Putamen (tissue), 1 donor: ENCODE measurements at places on chromosomes 7 and 10.

DNA sequence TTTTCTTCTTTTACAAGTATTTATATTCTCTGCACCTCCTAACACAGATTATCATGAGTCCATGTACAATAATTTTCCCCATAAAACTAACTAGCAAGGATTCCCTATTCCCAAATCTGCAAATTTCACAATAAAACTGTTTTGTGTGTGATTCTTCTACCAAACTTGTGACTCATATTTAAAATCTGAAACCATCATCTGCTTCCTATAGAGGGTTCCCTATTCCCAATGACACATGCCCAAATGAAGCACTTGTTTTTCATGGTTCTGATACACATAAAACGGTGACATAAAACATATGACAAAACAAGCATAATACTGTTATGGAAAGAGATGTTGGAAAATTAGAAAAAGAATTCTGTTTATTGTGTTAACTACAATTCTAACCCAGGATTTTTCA is 657.6 kb downstream of the PARD3 start:
- no peak for DNase-seq

GRCh38 chr10:35340975-35341374 is 4.7 kb downstream of the CCNY start:
- DNase-seq = no peak

- no peak for DNase-seq
Measured at GRCh38 chr7:111362506-111363054, 199.7 kb downstream of the IMMP2L start.

DNA sequence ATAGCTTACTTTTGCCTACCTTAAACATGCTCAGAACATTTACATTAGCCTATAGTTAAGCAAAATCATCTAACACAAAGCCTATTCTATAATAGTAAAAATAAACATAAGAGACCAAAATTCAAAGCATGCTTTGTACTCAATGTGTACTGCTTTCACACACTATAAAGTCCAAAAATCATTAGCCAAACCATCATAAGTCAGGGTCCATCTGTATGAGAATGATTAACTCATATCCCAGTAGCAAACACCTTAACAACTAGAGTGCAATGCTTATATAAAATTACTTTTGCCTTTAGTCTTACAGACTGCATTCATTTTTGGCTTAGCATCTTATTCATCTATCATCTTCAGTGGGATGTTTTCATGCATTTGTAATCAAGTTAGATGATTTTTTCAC is 49.4 kb upstream of the VWC2 start:
- DNase-seq = no peak

DNA sequence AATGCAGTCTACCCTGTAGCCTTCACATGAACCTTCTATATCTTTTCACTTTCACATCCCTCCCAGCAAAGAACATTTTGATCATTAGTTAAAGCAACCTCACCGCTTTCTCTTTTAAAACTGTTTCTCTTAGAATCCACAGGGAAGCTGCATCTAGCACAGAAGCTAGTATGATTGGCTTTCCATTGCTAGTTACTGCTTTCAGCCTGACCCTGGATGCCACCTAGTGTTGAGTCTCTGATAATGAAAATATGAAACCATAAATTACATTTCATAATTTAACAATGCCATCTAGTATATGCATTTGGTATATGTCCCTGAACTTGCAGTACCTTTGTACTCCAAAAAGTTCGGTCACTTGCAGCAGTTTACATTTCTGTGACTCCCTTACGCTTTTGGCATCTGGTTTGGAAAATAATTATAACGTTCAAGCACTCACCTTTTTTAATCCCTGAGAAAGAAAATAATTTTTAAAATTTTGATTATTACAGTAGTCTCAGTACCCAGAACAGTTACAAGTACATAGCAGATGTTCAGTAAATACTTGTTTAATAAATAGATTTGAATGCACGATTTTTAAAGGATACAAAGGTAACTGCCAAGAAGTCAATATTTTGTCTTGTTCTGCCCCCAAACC is 22.7 kb downstream of the CISD1 start:
- DNase-seq = peak; percentile 36

- no peak for DNase-seq
Measured at GRCh38 chr7:69683002-69683401, 84.7 kb downstream of the AUTS2 start.

DNA sequence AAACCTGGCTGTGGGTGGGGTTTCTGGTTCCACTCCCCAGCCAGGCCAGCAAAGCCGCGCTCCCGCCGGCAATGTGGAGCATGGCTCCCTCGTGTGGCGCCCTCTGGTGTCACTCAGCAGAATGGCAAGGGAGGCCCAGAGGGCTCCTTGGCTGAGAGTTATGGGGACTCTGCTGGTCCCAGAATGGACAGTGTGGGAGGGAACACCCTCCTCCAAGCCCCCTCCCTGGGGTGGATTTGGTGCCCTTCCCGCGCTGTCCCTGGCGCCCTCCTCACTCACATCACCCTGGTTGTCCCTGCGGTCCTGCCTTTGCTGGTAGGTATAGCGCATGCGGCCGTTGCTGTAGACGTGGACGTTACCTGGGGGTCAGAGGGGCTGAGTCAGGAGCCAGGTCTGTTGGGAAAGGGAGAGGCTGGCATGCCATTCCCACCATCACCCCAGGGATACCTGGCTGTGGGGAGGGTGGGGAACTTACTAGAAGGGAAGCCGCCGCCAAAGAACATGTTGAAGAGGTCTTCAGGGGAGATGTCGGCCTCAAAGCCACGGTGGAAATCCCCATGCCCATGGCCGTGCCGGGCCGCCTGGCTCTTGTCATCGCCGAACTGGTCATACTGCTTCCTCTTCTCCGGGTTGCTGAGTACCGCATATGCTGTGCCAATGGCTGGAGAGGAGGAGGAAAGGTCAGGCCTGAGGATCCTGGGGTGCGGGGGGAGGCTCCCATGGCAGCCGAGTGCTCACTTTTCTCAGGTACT is 14.0 kb downstream of the DNAJB12 start:
- no peak for DNase-seq

GRCh38 chr7:23469150-23469960 is 936 bp downstream of the IGF2BP3 start:
- DNase-seq = no peak

DNA sequence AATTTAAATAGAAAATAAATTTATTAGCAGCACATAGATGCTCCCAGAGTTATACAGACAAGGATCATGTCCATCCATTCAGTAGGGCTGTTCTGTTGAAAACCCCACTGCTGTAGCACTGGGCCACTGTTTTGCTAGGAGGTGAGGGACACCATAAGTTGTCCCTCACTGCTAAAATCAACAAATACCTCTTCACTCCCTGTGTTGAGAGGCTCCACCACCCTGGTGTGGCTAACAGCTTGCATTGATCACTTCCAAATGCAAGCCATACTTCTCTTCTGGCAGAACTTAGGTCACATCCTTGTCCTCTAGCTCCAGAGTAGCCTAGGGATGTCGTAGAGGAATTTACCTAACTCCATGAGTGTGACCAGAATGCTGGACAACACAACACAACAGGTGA is 55.4 kb downstream of the MDFIC start:
- no peak for DNase-seq

- no peak for DNase-seq
Measured at GRCh38 chr10:3835770-3836169, 50.8 kb upstream of the KLF6 start.

- DNase-seq = no peak
Measured at GRCh38 chr10:132394936-132395703, 1.9 kb upstream of the PWWP2B start.

- no peak for DNase-seq
Measured at GRCh38 chr7:130429019-130429418, 11.8 kb downstream of the CEP41 start.

DNA sequence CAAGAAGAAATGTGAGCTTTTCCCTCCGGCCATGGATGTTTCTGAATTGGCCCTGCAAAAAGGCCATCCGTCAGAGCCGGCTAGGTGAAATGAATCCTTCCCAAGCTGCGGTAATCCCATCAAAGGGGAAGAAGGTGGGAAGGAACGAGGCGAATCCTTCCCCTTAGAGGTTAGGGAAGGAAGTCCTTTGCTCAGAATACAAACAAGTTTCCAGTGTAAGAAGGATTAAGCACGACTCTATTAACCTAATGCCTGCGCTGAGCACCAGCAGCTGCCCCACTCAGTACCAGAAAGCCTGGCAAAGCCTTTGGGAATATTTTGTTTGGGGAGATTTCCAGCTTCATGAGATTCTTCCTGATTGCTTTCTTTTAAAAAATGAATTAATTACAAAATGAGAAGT is 42.8 kb downstream of the CLRN3 start:
- DNase-seq = no peak

DNA sequence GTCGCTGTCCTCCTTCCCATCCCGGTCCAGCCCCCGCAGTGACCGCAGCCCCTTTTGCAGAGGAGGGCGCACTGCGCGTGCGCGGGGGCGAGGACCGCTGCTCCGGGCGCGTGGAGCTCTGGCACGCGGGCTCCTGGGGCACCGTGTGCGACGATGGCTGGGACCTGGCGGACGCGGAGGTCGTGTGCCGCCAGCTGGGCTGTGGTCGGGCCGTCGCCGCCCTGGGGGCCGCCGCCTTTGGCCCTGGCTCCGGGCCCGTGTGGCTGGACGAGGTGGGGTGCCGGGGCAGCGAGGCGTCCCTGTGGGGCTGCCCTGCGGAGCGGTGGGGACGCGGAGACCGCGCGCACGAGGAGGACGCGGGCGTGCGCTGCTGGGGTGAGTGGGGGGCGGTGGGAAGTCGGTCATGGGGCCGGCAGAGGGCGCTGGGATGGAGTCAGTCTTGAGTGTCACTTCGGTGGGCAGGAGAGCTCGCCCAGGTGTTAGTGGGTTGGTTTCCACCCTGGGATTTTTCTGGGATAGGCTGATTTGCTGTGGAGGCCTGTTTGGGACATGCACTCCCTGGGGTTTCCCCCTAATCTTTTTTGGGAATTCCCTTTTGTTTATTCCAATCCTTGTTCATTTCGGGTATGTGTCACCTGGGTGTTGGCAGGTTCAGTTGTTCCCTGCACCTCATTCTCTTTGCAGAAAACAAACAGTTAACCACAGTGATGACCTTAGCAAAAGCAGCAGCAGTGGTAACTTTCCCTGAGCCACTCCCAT is 11.6 kb downstream of the SCART1 start:
- no peak for DNase-seq

DNA sequence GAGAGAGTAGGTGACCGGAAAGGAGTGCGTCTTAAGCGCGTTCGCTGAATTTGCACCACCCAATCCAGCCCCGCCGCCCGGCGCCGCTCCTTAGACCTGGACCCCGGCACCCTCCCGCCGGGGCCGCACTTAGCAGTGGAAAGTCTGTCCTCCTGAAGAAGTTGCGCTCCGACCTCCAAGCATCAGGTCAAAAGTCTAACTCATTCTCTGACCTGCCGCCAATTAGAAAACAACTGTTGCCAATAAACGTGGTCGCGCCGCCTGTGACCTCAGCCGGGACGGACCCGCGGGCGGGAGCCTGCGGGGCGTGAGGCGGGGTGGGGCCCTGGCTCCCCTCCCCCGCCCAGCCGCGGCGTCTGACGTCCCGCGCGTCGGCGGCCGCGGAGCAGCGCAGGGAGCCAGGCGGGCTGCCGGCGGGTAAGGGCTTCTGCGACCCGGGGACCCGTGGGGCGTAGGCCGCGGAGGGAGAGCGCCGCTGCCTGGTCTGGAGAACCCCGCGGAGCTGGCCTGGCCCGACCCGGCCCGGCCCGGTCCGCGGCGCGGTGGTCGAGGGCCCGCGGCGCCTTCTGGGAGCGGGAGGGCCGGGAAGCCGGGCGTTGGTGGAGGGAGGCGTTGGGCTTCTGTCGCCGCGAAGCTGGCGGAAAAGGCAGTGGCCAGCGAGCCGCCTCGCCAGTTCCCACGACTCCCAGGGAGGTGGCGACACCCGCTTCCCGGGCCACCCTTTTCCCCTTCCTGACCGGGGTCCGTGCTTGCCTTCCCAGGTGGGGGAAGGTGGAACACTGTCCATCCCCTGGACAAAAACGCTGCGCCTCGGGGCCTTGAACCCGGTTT is at the start of gene BCAP29:
Gene BCAP29 (plus strand): TSS at position 362 of the 831 bp plus-strand sequence. CDS start 527 bp downstream, outside the sequence.
- peak; percentile 73 for DNase-seq

DNA sequence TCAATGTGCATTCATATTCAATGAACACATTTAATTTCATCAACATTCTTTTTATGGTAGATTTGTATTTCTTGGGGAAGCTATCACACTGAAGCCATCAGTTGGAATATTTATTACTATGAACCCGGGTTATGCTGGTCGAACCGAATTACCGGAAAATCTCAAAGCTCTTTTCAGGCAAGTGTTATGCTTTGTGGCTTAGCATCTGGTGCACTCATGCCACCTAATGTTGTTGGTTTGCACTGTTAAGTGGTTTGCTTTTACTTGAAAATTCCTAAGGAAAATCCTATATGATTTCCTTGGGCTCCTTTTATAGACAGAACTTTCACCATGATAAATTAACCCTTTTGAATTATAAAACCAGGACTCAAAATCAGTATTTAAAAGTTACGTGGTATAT is 147.9 kb downstream of the DNAH11 start:
- DNase-seq = no peak

- DNase-seq = peak; percentile 68
Measured at GRCh38 chr10:121436630-121437341, 161.5 kb downstream of the FGFR2 start.

DNA sequence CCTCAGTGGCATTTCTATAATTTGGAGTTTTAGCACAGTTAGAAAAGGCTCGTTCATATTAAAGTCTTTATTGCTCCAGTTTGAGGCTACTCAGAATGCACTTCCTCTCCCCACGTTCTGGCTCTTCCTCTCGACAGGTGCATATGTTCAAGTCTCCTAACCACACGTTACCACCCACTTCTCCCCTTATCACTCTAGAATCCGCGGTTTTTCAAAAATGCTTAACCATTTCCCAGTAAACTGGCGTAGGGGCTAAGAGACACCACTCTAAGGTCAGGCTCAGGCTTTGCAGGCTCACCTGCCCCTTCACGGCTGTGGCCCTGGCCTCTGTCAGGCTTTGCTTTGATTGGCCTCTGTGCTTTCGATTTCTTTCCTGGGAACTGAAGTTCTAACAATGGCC is 383.6 kb downstream of the GLRX3 start:
- no peak for DNase-seq

DNA sequence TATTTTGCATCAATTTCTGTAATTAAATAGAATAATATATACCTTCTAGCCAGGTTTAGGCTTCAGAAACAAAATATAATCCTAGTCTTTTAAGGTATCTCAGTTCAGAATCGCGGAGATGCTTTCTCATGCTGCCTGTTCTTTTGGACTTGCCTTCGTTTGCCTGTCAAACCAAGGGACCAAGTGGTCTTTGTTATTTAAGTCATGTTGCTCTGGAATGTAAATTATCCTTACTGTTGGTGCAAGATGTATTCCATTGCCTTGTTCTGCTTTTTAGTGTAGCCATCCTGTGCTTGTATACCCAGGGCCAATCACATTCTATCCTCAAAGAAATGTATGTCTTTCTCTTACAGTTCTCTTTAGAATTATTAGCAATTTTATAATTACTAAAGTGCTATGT is 1.1 kb upstream of the GIMAP4 start:
- no peak for DNase-seq

DNA sequence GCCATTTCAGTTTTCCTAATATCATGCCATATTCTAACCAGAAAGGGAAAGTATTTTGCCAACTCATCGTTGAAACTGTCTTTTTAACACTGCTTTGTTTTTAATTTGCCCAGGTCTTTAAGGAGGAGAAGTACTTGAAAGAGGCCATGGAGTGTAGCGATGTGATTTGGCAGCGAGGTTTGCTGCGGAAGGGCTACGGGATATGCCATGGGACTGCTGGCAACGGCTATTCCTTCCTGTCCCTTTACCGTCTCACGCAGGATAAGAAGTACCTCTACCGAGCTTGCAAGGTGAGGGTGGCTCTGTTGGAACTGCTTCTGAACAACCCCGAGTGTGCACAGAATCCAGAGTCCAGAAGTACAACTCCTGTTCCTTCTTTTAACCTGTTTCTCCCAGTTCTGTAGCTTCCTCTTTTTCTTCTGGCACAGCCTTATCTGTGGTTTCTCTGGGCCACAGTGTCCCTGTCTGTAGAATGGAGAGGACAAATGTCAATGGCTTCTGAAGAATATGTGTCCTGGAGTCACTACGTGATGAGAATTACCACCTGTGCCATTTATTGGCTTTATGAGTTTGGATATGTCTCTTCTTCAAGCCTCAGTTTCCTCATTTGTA is 60.1 kb downstream of the LANCL2 start:
- DNase-seq = no peak
